Activated T-helper 17 cell treated with anti-CD3 and anti-CD28 coated beads, Interleukin-2, amount 50 U/mL, for 72 hours (primary cell): ENCODE measurements at places on chromosomes 7 and 10. TPM values are rescaled to one million over a fixed set of nuclear protein-coding genes. Genes with fewer than 3 reads are reported as not detected.

The COL1A2 gene
- total RNA-seq = not detected

The GLI3 gene
- 0.74 TPM for total RNA-seq

DNA sequence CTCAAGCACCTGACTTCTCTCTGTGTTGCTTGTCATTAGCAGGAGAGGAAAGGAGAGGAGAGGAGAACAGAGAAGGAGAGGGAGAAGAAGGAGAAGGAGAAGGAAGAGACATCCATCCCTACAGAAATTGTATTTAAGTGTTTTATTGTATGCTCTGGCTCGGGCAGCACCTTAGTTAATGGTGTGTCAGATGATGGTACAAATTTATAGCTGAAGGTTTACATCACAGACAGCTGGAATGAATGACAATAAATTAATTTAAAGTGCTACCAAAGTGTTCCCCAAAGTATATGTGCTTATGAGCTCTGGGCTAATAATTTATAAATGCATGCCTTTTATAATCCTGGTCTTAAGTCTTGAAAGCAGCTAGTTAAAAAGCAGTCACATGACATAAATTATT is 38.1 kb upstream of the ZMIZ1 start:
- ATAC-seq = no peak

DNA sequence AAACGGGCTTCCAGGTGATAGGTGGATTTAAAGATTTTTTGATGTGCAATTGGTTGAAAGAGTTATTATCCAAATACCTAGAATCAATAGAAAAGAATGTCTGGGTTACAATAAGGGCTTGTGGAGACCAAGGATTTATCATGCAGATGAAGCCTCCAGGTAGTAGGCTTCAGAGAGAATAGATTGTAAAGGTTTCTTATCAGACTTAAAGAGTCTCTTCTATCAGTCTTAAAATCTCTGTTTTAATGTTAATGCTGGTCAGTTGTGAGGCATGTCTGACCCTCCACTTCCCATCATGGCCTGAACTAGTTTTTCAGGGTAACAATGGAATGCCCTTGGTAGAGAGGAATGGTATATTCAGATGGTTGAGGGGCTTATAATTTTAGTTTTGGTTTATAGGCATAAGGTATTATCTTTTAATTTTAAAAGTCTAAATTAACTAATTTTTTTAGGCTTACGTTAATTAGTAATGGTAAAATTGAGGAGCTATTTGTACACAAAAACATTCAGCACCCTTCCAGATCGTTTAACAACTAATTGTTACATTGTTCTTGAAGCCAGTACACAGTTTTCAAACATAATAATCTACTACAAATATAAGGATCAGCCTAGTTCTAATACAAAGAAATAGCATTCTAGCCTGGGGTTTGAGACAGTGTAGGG is 704.2 kb upstream of the MBL2 start:
- no peak for ATAC-seq

- no peak for ATAC-seq
Observed at GRCh38 chr7:129784437-129784782, 168.3 kb downstream of the UBE2H start.

GRCh38 chr10:79441433-79441832 is 4.0 kb downstream of the ZCCHC24 start:
- ATAC-seq = no peak

GRCh38 chr10:44932517-44933450 is 21.6 kb downstream of the TMEM72 start:
- ATAC-seq = peak; percentile 93

DNA sequence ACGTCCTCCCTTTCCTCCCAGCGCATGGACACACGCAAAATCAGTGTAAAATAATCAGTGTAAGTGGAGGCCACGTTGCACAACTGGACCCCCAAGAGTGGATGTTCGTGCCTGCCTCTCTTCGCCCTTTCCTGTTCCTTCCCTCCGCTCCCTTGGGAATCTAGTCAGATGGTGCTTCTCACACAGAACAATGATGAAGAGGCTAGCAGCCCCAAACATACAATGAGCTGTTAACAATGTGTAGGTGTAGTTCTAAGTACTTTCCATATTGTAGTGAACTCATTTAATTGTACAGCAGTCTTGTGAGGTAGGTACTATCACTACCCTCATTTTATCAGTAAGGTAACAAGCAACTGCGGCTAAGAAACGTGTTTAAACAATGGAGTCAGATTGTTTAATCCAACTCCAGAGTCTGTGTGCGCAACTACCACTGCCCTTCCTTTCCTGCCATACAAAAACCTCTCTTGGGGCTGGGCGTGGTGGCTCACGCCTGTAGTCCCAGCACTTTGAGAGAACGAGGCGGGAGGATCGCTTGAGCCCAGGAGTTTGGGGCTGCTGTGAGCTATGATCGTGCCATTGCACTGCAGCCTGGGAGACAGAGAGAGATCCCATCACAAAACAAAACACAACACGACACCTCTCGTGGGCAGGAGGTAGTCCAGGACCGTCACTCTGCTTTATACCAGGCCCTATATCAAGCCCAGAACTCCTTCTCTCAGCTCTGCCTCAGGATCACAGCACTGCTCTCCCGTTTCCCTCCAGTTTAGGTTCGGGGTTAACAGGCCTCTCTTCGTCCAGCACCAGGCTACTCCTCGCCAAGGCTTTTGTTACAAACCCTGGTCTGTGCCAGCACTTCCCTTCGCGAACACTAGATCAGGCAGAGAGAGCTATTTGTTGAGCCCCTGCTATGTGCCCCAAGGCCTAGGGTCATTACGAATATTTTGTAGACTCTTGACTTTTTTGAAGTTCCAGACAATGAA is 1.1 kb downstream of the FKBP9 start:
- no peak for ATAC-seq

The TBXAS1 gene
- 17.8 TPM for total RNA-seq

- ATAC-seq = no peak
Observed at GRCh38 chr7:68676813-68677535, 921.3 kb upstream of the AUTS2 start.

DNA sequence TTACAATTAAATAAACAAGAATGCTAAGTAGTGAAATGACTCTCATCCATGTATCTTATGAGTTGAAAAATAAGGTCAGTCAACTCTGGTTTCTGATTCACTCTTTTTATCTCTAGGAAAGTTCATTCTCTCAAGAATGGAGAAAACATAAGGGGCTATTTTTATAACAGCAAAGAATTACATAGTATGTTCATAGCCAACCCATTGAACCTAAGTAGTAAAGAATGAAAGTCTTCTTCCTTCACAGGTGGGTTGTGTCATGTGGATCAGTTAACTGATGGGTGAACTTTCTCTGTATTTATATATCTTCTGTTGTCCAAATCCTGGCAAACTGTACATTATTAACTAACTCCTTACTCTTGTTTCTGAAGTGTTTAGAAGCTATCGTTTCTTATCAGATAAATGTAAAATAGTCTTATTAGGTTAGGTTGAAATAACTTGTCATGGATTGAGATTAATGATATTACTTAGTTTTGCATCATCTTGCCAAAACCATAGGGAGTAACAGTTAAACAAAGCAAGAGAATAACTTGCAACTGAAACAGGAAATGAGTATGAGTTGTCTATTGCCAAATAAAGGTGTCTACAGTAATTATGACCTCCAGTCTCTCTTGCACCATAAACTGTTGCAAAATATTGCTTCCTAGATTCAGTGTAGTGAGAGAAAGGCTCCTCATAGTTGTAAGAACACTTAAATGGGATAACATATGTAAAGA is 86.8 kb downstream of the ANKRD7 start:
- ATAC-seq = peak; percentile 42
